ENCODE measurements at places on chromosomes 6 and 20.

DNA sequence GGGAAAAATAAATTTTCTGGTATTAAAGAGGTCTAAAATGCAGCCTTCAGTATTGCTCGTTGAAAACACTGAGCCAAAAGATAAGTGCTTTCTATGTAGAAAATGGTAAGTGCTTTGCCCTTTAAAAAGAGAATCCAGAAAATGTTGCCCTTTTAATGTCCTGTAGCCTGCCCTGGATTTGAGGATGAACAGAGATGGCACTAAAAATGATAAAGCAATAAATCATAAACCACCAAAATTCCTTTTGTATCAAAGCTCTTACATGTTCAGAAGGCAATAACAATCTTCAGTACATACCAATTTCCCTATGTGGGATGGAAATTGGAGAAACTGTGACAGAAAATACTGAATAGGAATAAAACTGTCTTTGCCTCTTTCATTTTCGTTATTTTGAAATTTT lies 405.8 kb downstream of the PHF3 start:
- DNase-seq, result no peak

GRCh38 chr6:75935473-75935793 lies 137.0 kb downstream of the IMPG1 start:
- no peak for DNase-seq

- DNase-seq, result no peak
Measured at GRCh38 chr20:41480054-41480770, 113.6 kb upstream of the EMILIN3 start.

- DNase-seq, result no peak
Measured at GRCh38 chr6:6191476-6191875, 129.0 kb downstream of the F13A1 start.

DNA sequence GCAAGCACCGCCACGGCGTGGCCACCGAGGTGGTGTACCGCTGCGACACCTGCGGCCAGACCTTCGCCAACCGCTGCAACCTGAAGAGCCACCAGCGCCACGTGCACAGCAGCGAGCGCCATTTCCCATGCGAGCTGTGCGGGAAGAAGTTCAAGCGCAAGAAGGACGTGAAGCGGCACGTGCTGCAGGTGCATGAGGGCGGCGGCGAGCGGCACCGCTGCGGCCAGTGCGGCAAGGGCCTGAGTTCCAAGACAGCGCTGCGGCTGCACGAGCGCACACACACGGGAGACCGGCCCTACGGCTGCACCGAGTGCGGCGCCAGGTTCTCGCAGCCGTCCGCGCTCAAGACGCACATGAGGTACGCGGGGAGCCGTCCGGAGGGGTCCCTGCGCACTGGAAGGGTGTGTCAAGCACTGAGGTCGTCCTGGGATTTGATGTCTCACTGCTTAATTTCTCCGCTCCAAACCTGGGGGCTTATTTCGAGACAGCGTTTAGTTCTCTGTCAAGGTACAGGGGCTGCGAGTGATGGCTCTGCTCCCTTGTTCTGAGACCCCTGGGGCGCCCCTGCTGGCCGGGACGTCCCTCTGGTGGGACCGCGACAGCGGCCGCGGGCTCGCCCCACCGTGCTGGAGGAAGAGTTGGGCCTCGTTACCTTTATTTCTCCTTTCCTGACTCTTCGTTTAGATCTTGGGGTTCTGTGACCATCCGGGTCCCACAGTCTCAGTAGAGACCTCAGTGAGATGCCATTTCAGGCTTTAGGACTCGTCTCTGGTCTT lies 3.6 kb downstream of the GZF1 start:
- DNase-seq, result no peak

- peak; percentile 78 for DNase-seq
Measured at GRCh38 chr6:32984622-32985389, 16.4 kb downstream of the BRD2 start.

GRCh38 chr20:32674362-32674789 lies 635 bp upstream of the C20orf203 start:
- peak; percentile 10 for DNase-seq

GRCh38 chr6:166579237-166579850 lies 7.1 kb downstream of the RAMACL start:
- DNase-seq, result no peak

DNA sequence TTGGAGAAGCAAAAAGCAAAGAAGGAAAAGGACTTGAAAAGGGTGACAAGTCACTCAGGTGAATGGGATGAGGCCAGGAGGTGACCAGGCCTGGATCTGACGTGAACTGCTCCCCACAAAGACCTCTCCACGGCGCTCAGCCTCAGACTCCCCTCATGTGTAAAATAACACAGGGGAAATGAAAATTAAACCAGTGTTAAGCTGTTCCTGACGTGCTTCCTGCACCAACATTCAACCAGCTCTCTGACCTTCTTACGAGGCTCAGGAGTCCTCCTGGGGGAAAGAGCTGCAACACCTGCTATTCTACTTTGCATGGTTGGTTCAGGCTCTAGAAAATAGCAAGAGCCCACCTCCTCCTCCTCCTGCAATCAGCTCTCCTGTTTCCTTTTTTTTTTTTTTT lies 256.7 kb downstream of the ATXN1 start:
- no peak for DNase-seq

DNA sequence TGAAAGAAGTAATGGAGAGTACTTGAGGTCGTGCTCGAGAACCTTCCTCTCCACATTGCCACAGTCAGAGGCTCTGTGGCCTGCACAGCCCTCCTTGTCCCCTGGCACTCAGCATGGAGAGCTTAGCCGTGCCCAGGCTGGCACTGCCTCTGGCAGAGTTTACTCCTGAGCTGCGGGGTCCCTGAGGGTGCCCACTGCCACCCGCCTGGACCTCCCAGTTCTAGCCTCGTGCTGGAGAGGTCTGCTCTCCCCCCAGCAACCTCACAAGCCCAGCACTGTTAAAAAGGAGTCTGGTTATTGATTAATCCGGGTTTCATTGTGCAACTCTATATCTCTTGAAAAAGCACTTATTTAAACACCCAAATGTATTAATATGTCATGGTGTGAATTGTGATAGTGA lies 226.8 kb downstream of the TMEM242 start:
- DNase-seq, result no peak

DNA sequence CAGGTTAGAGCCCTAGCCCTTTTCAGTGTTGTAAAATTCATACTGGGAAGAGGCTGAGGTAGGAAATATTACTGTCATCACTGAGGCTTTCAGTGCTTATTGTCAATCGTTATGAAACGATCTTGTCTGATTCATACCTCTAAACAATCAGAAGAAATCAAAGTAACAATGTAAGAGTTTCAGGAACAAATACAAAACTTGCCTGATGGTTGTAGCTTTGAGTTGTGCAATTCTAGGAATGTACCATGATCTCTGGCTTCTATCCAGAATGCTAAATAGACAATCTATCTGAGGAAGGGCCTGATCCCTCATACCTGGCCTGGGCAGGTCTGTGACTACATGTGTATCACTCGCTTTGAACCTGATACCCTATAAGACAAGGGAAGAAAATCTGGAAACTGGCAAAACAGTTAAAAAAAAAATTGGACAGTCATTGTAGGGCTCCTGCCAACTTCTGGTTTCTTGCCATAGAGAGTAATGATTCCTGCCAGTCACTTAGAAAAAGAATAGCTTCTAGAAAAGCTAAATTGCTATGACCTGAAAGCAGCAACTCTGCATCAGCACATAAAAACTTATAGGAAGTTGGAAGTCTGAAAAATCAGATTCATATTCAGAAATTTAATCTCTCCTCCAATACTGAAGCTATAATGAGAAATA lies 234.7 kb downstream of the BTBD9 start:
- DNase-seq, result no peak

GRCh38 chr6:138410048-138410735 lies 6.2 kb downstream of the HEBP2 start:
- peak; percentile 69 for DNase-seq

DNA sequence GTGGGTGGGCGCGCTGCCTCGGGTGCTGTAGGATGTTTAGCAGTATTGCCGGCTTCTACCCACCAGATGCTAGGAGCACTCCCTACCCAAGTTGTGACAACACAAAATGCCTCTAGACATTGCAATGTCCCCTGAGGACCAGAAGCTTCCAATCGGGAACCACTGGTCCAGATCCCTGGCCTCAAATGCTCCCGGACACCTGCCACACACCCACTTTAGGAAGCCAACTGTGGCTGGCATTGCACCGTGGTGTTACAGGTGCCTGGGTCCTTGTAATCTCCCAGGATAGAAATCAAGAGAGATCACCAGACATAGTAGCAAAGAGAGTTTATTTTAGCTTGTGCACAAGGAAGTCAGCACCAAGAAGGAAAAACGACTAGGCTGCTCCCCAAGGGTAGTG lies 14.9 kb upstream of the RNASET2 start:
- no peak for DNase-seq

DNA sequence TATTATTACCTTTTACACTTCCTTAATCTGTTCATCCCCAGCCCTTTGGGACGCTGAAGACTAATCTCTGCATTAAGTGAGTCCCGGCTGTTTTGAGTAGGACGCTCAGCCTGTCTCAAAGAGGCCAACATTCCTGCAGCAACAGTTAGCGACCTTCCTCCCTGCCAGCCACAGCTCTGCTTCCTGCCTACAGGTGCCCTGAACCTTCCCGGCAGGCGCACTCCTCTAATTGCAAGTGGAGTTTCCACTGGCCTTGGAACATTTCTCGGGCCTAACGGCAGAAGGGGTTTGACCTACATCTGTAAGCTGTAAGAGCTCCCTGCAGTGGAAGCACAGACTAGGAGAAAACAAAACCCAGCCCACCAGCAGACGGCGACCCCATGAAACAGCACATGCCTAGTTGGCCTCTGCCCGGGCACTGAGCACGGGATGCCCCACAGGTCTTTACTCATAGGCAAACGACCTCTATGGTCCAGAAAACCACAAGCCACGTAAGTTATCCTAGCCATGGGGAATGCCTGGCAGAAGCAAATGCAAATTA lies 137.9 kb downstream of the DTNBP1 start:
- DNase-seq, result no peak

DNA sequence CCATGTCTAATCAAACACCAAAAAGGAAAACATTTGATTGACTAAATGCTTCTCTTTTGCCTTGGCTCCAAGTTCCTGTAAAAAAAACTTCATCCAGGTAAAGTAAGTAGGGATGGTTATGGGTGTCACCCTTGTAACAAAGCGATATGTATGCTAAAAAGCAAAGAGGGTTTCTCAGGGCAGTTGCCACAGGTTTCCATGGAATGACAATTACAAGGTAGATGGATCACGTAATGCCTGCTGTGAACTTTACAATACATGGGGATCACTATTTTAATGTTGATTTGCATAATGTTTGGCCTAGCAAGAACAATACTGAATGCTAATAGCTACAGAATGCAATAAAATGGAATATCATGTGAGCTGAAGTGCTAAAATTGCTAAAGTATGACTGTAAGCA lies 2.9 kb upstream of the BMP2 start:
- DNase-seq, result no peak

DNA sequence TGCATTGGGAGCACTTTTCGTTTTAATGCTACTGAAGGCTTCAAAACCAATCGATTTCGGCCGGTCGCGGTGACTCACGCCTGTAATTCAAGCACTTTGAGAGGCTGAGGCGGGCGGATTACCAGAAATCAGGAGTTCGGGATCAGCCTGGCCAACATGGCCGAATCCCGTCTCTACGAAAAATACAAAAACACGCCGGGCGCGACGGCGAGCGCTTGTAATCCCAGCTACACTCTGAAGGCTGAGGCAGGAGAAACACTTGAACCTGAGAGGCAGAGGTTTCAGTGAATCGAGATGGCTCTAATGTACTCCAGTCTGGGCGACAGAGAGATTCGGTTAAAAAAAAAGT lies 58.4 kb downstream of the TRIM38 start:
- peak; percentile 64 for DNase-seq

- DNase-seq, result no peak
Measured at GRCh38 chr6:134435814-134436280, 117.9 kb upstream of the SGK1 start.
